ENCODE measurements at places on chromosomes 1 and 21.

GRCh38 chr1:20615946-20616846 is 17.1 kb upstream of the PINK1 start:
- DNase-seq = no peak

GRCh38 chr1:50126927-50127715 is 18.4 kb downstream of the ELAVL4 start:
- no peak for DNase-seq

GRCh38 chr1:18912550-18912949 is 10.2 kb upstream of the ALDH4A1 start:
- DNase-seq = no peak

- no peak for DNase-seq
Observed at GRCh38 chr1:192382758-192383157, 66.0 kb downstream of the RGS21 start.

GRCh38 chr1:195934817-195935553 is 673.3 kb downstream of the KCNT2 start:
- no peak for DNase-seq

- DNase-seq = no peak
Observed at GRCh38 chr21:33259995-33260394, 6.2 kb upstream of the IL10RB start.

DNA sequence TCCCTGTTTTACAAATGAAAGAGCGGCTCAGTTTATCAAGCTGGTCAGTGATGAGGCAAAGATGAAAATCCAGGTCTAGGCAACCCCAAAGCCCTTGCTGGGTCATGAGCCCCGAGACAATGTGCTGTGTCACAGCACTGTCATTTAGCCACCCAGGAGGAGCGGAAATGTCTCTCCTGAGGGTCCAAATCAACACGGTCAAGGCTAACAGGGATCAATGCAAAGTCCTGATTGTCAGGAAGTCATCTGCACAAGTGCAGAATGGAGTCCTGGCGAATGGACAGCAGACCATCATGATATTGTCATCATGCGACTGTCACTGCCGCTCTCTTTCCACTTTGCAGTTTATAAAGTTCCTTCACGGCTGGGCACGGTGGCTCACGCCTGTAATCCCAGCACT is 30.2 kb downstream of the NCMAP start:
- no peak for DNase-seq

- DNase-seq = no peak
Observed at GRCh38 chr1:238399558-238399957, 508.8 kb upstream of the ZP4 start.

DNA sequence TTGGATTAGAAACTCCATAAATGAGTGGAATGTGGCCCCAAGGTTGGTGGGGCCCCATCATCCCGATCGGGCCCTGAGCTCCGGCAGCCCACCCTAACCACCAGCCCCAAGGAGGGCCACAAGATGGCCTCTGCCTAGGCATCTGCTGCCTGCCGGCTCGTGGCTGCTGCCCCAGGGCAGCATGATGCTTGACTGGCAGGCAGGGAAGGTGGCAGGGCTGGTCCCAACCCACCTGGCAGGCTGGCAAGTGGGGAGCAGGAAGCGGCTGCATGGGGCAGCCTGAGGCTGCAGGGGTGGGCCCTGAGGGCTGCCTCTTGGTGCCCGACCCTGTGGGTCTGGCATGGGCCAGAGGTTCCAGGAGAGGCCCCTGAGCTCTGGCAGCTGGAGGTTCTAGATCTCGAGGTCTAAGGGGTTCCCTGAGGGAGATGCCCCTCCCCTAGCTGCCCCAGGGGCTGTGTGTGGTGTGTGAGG is 760 bp upstream of the GJC2 start:
- no peak for DNase-seq

- DNase-seq = no peak
Observed at GRCh38 chr1:228777236-228777635, 42.0 kb downstream of the RHOU start.

GRCh38 chr1:168752171-168752832 is 23.3 kb upstream of the DPT start:
- no peak for DNase-seq

GRCh38 chr1:56434025-56434424 is 145.3 kb downstream of the PLPP3 start:
- DNase-seq = no peak

DNA sequence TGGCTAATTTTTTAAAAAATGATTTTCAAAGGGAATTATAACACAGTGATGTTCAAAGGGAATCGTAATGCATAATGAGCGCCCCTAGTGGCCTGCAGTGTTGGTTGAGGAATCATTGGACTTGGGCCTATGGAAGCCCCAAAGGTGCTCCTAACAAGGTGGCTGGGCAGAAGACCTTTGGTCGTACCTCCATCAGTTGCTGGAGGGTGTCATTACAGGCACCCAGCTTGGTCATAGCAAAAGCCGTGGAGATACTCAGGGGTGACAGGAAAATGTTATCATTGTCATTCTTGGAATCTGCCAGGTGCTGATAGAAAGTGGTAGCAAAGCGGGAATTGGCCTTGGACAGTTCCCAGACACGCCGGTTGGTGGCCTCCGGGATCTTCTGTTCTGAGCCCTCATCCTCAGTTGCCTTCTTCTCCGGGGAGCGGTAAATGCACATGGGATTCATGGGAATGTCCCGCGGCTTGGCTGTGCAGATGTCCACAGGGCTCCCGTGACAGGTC is 2.7 kb downstream of the SERPINC1 start:
- DNase-seq = peak; percentile 5

DNA sequence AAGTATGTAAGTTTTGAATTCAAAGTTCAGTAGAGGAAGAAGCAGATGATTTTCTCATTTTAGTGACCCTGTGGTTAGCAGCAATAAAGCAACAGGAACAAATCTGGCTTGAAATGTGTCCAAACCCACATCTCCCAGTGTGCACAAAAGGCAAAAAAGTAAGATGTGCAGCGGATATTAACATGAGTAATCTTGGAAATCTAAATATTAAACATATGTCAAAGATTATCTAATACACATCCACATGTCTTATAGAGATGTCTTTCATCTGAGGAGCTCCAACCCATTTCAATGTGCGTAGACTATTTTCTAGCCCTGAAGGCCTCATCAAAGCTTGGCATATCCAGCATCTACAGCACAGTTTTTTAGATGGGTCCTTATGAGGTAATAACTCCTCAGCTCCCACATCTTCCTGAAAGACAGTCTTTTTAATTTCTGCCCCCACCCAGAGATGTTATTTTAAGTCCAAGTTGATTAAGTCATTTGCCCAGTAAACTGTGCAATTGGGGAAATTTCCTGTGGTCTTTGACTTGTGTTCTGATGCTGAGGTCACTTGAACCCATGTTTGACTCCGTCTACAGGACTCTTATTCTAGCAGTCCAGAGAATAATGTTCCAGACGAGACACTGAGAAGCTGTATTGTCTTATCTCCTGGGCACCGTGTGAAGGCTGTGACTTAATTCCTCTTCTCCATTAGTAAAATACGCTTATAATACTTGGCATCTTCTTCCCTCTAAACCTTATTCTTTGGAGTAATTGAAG is 73.7 kb downstream of the LMO4 start:
- DNase-seq = no peak
